ENCODE measurements at places on chromosomes 5 and 9.

- no peak for DNase-seq
Observed at GRCh38 chr5:10220248-10220647, 29.4 kb downstream of the ATPSCKMT start.

DNA sequence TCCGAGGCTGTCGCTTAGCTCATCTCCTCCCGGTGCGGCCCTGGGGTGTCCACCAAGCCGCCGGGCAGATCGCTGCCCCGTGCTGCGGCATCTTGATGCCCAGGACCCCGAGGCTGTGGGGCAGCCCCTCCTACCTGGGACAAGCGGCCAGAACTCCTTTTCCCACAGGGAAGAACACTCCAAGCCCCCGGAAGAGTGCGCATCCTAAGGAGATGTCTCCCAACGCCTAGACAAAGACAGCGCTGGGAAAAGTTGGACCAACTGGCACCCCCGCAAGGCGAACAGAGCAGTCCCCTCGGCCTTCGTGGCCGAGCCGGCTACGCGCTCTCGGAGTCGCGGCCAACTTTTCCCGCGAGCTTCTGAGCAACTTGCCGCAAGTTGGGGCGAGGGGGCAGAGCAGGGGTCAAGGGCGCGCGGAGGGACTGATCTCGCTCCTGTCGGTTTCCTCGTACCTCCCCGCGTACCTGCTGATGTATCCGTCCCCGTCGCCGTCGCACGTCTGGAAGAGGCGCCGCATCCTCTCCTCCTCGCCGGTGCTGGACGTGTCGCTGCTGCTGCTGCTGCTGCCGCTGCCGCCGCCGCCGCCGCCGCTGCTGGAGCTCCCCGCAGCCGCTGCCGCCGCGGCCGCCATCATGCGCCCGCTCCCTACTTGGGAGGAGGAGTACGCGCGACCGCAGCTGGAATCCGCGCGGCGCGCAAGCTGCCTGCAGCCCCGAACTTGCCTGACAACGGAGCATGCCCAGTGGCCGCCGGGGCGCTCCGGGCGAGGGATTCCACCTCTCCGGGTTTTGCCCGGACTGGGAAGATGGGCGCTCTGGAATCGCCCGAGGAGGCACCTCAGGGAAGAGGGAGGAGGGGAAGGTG is at the start of gene MCC:
Gene MCC, minus strand, starts transcription at position 673 of the 864 bp plus-strand sequence.
- peak; percentile 19 for DNase-seq

GRCh38 chr9:87383344-87384150 is 114.1 kb upstream of the DAPK1 start:
- no peak for DNase-seq

DNA sequence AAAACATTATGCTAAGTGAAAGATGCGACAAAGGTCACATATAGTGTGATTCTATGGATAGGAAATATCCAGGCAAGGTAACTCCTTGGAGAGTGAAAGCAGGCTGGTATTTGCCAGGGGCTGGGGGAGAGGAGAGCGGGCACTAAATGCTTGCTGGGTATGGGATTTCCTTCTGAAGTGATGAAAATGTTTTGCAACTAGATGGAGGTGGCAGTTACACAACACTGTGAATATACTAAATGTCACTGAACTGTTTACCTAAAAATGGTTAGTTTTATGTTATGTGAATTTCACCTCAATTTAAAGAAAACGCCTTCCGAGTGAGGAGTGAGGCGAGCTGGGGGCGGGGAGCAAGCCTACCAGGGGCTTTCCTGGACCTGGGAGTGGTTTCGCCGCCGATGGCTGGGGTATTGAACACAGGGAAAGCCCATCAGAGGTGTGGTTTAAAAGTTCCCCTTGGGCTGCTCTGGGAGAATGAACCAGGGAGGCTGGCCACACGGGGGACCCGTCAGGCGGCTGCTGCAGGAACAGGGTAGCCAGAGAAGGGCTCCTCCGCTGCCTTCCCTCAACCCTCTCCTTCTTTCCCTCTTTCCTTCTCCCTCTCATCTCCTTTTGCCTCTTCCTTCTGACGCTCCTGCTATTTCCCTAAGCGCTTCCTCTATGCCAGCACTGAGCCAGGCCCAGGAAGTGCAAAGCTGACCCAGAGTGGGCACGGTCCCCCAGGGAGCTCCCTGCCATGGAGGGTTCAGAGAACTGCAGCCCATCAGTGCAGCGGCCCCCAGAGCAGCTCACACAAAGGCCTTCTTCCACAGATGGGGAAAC is 4.9 kb downstream of the AKNA start:
- peak; percentile 70 for DNase-seq

DNA sequence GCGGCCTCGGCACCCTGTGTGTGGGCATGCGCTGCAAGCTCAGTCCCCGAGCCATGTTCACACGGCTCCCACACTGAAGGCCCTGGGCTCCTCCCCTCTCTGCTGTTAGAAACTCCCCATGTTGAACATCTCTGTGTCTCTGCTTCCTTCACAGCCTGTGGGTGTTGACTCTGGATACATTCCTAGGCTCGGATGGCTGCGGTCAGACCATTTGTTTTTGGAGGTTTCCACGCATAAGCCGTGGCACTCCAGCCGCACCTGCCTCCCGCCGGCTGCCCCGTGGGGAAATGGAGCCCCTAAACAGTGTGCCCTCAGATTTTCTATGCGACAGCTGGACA is 31.2 kb upstream of the LRRC14B start:
- DNase-seq, result no peak

GRCh38 chr9:72256931-72257330 is 107.7 kb downstream of the GDA start:
- no peak for DNase-seq

DNA sequence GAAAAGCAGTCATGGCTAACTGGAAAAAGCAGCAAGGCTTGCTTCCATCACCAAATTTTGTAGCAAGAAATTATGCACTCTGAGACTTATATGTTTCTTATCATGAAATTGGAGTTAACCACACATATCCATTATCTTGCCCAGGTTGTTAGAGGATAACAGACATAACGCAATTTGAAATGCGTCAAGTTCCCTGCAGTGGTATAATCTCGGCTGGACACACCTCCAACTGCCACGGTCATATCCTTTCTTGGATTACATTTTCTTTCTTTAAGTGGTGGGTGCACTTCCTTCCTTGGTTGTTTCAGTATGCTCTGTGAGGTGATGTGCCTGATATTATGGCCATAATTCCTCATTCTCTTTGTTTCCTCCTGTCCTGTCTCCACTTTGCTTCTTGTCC is 695.0 kb upstream of the DMAC1 start:
- no peak for DNase-seq

DNA sequence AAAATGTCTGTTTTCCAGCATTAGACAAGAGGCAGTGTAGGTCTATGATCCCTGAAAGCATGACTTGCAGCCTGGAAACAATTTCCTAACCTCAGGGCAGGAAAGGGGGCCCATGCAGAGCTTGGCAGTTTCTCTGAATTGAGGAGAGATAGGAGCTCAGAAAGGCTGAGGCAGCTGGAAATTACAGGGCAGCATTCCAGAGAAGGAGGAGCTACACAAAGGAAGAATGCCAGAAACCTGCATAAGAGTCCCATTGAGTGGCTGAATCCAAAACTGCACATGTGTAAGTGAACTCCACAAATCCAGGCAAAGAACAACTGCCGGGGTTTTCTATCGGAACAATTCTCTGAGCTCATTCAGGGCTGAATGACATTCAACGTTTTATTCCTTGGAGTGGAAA is 346.8 kb downstream of the PIK3R1 start:
- no peak for DNase-seq

GRCh38 chr9:77554586-77555105 is 93.5 kb downstream of the GNA14 start:
- DNase-seq, result no peak

DNA sequence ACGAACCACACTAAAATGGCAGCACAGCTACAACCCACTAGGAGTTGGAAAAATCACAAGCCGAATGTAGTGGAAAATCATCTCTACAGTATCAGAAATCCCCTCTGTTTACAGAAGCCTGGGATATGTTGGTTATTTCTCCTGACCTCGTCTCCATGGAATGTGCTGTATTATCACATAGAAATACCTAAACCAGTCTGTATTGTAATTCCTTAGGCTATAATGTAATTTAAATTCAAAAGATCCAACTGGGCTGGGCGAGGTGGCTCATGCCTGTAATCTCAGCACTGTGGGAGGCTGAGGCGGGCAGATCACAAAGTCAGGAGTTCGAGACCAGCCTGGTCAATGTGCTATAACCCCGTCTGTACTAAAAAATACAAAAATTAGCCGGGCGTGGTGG is 244.8 kb upstream of the MPDZ start:
- DNase-seq, result no peak

GRCh38 chr9:117460743-117461142 is 45.9 kb upstream of the ASTN2 start:
- DNase-seq, result no peak

GRCh38 chr5:180287868-180288267 is 4.0 kb downstream of the MAPK9 start:
- DNase-seq, result no peak

- no peak for DNase-seq
Observed at GRCh38 chr5:95669985-95670384, 12.8 kb downstream of the SPATA9 start.

- no peak for DNase-seq
Observed at GRCh38 chr5:173278172-173278571, 43.2 kb upstream of the NKX2-5 start.

DNA sequence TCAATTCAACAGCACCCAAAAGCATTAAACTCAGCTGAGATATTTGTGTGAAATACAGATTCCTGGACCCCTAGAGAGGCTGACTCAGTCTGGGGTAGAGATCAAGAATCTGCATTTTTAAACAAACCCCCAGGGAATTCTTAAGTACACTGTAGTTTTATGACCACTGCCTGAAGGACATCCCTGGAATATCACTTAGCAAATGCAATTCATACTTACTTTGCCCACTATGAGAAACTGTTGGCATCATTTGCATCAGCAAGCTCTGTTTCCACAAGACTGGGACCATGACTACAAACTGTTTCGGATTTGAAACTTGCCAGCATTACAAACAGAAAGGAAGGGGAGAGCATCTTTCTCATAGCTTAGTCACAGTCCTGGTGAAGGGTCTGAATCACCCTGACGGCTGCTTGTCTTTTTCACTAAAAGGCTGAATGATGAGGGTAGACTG is 63.7 kb downstream of the MLLT3 start:
- no peak for DNase-seq

GRCh38 chr5:114319821-114320220 is 42.0 kb upstream of the KCNN2 start:
- no peak for DNase-seq

DNA sequence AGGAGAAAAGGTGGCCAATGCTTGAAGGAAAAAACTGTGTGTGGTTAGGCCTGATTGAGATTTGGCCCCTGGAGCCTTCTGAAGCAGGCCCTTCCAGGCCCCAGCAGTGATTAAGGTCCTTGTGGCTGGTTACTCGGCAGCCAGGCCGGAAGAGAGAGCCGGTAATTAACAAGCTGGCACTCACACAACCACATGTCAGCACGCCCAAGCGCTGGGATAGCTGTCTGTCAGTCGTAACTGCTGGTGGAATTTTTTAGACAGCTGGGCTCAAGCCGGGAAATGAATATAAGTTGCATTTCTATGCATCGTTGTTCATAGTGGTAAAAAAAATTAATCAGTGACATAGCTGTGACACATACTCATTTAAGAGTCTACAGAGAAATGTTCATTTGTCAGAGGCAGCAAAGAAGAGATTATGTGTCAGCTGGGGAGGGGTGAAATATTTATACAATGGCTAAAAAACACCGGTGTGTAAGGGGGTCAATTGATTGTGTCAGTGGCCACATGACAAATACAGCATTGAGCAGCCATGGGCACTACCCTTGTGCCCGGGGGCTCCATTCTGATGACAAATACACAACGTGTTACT is 13.7 kb upstream of the ARAP3 start:
- no peak for DNase-seq

GRCh38 chr9:115071176-115071575 is 46.8 kb downstream of the TNC start:
- no peak for DNase-seq

DNA sequence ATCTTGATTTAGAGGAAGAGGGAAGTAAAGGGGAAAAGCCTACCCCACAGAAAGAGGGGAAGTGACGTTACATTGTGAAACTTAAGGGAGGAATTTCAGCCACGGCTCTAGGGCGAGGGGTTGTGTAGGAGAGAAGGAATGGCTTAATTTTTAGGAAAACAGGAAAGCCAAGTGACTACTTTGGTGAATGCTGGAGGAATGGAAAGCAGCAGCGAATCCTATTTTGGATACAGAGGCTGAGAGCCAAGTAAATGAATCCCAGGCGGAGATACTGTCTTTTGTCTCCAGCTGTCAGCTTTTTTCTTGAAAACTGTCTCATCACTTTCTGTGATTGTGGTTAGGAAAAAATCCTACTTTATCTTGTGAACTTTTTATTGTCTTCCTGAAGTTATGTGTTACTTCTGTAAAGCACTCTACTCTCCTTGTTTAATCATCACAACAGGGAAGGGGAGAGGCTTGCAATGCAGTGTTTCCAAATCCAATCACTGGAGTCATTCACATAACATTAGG is 188.4 kb downstream of the TSSK1B start:
- no peak for DNase-seq

GRCh38 chr9:126474786-126475485 is 138.8 kb upstream of the LMX1B start:
- DNase-seq, result no peak

DNA sequence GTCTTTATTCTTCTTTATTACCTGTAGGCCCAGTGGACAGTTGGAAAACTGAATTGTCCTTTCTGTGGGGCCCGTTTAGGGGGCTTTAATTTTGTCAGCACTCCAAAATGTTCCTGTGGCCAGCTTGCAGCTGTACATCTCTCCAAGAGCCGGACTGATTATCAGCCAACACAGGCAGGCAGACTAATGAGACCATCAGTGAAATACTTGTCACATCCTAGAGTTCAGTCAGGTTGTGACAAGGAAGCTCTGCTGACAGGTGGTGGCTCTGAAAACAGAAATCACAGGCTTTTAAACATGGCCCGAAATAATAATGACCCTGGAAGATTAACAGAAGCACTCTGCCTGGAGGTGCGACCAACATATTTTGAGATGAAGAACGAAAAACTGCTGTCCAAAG is 47.9 kb downstream of the RNF180 start:
- DNase-seq, result no peak

GRCh38 chr9:34049630-34050384 is 1.1 kb upstream of the UBAP2 start:
- DNase-seq, result no peak

GRCh38 chr5:9168791-9169556 is 376.9 kb downstream of the SEMA5A start:
- DNase-seq, result no peak

DNA sequence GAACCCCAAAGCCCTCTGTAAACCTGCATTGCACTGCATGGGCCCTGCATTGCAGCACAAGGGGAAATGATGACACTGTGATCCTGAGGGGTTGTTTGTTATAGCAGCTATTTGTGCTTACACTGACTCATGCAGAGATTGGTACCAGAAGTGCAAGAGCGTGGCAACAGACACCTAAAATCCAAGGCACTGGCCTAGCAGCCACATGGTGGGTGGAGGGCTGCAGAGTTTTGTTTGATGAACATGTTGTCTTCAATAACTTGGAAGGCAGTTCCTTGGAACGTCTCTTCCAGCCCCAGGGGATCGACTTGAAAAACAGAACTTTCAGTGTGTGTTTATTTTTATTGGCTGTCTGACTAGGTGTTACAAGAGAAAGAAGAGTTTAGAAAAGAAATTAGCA is 14.5 kb downstream of the FCN2 start:
- no peak for DNase-seq

GRCh38 chr5:110413856-110414255 is 312.6 kb downstream of the TMEM232 start:
- DNase-seq, result no peak

All from central memory CD4-positive, alpha-beta T cell (primary cell).